ENCODE measurements at places on chromosomes 7 and 10. TPM values are rescaled to one million over a fixed set of nuclear protein-coding genes. Genes with fewer than 3 reads are reported as not detected.
A peak's percentile ranks its signal among the peaks of the same experiment; 100 is the strongest.

- H3K4me1 ChIP-seq, result peaks cover 9% of the 10 kb centered on the region
- H3K27ac ChIP-seq, result peak within 1 kb of the TSS; percentile 97
- no peaks in the 10 kb centered on the region for H3K36me3 ChIP-seq
- no peaks in the 10 kb centered on the region for H3K27me3 ChIP-seq
- peak within 1 kb of the TSS; percentile 98 for H3K4me3 ChIP-seq
- peak; percentile 89 for DNase-seq
Measured at GRCh38 chr10:97334370-97335175, at the start of gene FRAT2. FRAT2 (minus strand) TSS chr10:97334729; CDS start chr10:97334572, 157 bp downstream.

DNA sequence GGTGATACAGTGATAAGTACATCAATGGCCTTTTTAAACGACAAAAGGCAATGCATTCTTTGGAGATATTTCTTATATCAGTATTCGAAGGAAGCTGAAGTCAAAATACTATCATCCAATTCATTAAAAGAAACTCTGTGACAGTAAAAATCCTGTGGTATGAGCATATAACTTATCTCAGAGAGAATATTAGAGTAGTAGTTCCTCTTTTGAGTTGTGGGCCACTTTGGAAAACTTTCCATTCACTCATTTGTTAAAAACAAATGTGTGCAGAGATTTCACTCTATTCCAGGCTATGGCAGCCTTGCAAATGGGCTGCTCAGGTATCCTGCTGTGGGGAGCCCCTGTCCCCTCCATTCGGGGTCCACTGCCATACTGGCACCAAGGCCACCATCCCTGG lies 55.3 kb upstream of the ZNF438 start:
- no peaks in the 10 kb centered on the region for H3K4me1 ChIP-seq
- H3K27me3 ChIP-seq, result no peaks in the 10 kb centered on the region
- H3K27ac ChIP-seq, result no peak overlapping the region
- H3K4me3 ChIP-seq, result no peak overlapping the region
- DNase-seq, result no peak
- no peaks in the 10 kb centered on the region for H3K36me3 ChIP-seq

- H3K4me1 ChIP-seq, result no peaks in the 10 kb centered on the region
- no peak overlapping the region for H3K27ac ChIP-seq
- H3K27me3 ChIP-seq, result no peaks in the 10 kb centered on the region
- no peak for DNase-seq
- no peak overlapping the region for H3K4me3 ChIP-seq
Measured at GRCh38 chr10:109403551-109403950, 519.8 kb downstream of the XPNPEP1 start.

DNA sequence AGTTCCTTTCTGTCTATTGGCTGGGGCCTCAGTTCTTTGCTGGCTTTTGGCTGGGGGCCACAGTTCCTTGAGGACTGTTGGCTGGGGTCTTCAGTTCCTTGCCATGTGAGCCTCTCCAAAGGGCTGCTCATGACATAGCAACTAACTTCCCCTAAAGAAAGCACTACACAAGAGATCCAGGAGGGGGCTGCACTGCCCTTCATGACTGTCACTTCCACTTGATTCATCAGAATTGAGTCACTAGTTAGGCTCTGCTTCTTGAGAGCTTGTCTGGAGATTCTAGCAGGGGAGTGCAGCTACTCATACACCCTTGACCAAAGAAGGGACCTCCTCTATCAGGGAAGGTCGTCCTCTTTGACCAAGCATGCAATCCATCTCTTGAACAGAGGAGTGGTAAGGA lies 38.0 kb upstream of the MKX start:
- H3K36me3 ChIP-seq, result no peaks in the 10 kb centered on the region
- no peaks in the 10 kb centered on the region for H3K4me1 ChIP-seq
- no peak overlapping the region for H3K4me3 ChIP-seq
- no peaks in the 10 kb centered on the region for H3K27me3 ChIP-seq
- no peak for DNase-seq
- H3K27ac ChIP-seq, result no peak overlapping the region

GRCh38 chr7:120988591-120989256 lies at the start of gene CPED1:
CPED1 (plus strand) TSS chr7:120988711; CDS start chr7:120989622, 911 bp downstream.
- H3K27me3 ChIP-seq, result no peaks in the 10 kb centered on the region
- H3K4me3 ChIP-seq, result peak within 1 kb of the TSS; percentile 53
- H3K4me1 ChIP-seq, result no peaks in the 10 kb centered on the region
- H3K27ac ChIP-seq, result peak within 1 kb of the TSS; percentile 77

DNA sequence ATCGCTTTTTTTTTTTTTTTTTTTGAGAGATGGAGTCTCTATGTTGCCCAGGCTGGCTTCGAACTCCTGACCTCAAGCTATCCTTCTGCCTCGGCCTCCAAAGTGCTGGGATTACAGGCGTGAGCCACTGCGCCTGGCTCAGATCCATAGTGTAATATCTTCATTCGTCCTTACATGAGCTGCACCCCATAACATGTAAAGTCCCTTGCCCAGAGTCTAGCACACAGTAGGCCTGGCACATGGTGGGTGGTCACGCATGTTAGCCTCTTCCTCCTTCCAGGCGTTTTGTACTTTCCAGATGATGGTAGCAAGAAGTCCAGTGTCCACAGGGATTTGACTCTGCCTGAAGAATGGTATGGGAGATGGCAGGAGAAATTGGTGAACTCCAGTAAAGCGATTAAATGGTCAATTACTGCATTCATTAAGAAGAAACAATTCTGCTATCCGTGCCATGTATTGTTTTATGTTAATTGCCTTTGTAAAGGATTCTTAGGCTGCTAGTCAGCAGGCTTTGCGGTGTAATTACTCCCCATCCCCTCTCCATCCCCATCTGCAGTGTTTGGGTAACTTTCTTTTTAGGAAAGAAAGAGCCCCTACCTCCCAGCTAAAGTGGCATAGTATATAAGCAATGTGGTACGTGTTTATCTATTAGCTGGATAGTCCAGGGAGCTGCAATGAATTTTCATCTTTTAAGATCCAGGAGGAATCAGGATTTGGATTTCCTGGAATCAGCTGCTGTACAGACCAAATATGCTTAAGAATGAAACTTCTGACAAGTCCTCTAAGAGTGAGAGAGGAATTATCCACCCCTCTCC lies 1.2 kb downstream of the TPST1 start:
- no peaks in the 10 kb centered on the region for H3K27me3 ChIP-seq
- H3K4me3 ChIP-seq, result peak overlapping the region; percentile 100
- H3K36me3 ChIP-seq, result no peaks in the 10 kb centered on the region
- H3K4me1 ChIP-seq, result no peaks in the 10 kb centered on the region
- no peak for DNase-seq
- H3K27ac ChIP-seq, result peak overlapping the region; percentile 76

The SLK gene
- total RNA-seq, result 76.4 TPM

Data from breast epithelium (tissue), 4 donors.